Activated CD8-positive, alpha-beta memory T cell treated with anti-CD3 and anti-CD28 coated beads, Interleukin-2, amount 10 ng/mL, durations not matched to agents 7 days and 5 days (primary cell): ENCODE measurements at places on chromosomes 2 and 18.

GRCh38 chr2:84705858-84706257, 175.0 kb downstream of the TRABD2A start:
- DNase-seq, result no peak

DNA sequence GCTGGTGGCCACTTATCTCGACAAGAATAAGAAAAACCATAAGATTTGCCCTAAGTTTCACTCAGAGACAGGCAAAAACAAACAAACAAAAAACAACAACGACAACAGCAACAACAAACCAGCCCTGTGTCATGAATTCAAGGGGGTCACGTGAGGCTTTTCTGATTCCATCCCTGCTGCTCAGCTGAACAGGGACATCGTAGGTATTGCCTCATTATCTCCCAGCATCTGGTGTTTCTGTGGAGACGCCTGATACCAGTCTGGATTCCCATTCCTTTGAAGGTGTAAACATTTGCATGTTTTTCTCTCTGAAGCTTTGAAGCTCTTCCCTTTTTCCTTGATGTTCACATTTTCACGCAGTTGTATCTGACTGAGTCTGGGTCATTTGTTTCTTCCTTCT, 117.4 kb downstream of the KCNF1 start:
- no peak for DNase-seq

DNA sequence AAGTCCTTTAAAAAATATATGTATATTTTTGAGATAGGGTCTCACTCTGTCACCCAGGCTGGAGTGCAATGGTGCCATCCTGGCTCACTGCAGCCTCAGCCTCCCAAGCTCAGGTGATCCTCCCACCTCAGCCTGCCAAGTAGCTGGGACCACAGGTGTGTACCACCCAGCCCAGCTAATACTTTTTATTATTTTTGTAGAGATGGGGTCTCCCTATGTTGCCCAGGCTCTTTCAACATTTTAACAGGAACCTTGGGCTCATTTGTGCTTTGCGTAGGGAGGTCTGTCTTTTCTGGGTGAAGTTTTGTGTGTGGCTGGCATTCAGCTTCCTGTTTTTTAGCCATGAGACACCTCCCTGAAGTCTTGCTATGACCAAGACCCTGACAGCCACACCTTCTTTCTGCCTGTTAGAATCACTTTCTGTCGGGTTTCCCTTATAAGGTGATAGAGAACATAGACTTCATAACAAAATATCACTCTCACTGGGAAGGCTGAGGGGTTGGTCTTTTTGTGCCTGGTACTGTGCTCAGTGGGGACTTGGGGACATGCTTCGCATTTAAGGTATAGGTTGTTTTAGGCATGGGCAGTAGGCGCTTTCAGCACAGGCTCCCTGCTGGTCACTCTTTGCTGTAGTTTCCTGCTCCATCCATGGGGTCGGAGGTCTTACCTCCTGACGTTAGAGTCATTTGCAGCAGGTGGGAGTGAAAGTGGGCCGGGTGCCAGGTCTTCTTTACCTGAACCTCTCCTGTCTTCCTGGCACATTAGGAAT, 3.4 kb downstream of the RAB31 start:
- DNase-seq, result peak; percentile 55

DNA sequence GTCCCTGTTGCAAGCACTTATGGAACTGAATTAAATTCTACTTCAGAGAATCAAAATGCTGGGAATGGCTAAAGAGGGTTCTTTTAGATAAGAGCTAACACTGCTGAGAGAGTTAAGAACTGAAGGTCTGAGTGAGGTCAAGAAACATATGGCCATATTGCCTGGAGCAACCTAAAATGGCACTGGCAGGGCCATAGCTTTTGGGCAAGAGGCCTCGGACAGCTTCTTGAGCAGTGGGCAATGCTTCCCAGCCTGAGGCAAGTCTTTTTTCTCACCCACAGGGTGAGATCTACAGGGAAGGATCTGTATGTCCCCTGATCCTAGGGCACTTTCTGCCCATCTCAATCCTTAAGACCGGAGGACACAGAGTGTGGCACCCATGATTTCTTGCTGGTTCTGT, 244.6 kb upstream of the NT5C1B start:
- DNase-seq, result no peak

DNA sequence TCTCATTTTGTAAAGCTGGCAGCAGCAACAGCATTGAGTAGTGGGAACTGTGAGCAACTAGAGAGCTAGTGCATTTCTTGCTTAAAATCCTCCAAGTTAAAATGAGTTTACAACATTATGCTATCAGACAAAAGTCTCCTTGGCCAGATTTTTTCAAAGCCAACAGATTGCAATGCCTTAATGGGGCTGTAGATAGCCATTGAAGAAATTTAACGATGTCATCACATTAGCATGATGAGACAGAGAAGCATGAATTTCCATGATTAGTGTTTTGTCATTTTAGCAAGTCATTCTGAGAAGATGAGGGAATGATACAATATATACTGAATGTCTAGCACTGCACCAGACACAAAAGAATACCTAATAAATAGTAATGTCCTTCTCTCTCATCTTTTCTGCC, 307.5 kb upstream of the REG3G start:
- no peak for DNase-seq

- DNase-seq, result no peak
These were observed 562.8 kb downstream of the TNS1 start for GRCh38 chr2:217440000-217440399.

DNA sequence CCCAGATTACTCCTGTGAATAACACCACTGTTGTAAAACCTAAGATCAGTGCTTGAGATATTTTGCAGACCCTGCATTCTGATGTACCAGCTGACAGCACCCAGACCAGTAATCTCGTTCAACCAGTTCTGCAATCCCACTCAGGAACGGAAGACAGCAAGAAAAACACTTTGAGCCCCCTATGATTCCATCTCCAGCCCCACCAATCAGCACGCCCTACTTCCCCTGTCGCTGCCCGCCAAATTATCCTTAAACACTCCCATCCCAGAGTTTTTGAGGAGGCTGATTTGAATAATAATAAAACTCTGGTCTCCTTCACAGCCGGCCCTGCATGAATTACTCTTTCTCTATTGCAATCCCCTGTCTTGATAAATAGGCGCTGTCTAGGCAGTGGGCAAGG, 173.9 kb upstream of the CDH2 start:
- no peak for DNase-seq

GRCh38 chr2:179263446-179264367, 925 bp downstream of the SESTD1 start:
- DNase-seq, result no peak

GRCh38 chr2:14148216-14148615, 484.3 kb upstream of the LRATD1 start:
- DNase-seq, result no peak

DNA sequence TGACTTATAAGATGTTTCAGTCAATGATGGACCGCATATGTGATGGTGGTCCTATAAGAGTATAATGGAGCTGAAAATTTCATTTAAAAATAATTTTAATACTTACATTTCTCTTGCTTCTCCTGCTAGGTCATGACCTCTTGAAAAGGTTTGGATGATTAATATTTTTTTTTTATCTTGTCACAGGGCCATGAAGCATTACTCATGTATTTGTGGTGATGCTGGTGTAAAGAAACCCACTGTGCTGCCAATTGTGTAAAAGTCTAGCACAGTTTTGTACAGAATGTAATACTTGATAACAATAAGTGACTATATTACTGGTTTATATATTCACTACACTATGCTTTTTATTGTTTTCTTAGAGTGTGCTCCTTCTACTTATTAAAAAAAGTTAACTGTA, 124.2 kb upstream of the CELF4 start:
- no peak for DNase-seq
